Gastrocnemius medialis (tissue), 4 donors: ENCODE measurements at places on chromosomes 4 and X. TPM values are rescaled to one million over a fixed set of nuclear protein-coding genes. Genes with fewer than 3 reads are reported as not detected.
A peak's percentile ranks its signal among the peaks of the same experiment; 100 is the strongest.

The ADH6 gene
- not detected for total RNA-seq

The NKX3-2 gene
- total RNA-seq: not detected

GRCh38 chrX:133706890-133707289 lies 278.5 kb downstream of the GPC3 start:
- no peak for DNase-seq

The TCP11X2 gene
- total RNA-seq: not detected

The MAGEE1 gene
- total RNA-seq: 0.65 TPM

The SPANXN4 gene
- total RNA-seq: not detected

The TKTL2 gene
- not detected for total RNA-seq

DNA sequence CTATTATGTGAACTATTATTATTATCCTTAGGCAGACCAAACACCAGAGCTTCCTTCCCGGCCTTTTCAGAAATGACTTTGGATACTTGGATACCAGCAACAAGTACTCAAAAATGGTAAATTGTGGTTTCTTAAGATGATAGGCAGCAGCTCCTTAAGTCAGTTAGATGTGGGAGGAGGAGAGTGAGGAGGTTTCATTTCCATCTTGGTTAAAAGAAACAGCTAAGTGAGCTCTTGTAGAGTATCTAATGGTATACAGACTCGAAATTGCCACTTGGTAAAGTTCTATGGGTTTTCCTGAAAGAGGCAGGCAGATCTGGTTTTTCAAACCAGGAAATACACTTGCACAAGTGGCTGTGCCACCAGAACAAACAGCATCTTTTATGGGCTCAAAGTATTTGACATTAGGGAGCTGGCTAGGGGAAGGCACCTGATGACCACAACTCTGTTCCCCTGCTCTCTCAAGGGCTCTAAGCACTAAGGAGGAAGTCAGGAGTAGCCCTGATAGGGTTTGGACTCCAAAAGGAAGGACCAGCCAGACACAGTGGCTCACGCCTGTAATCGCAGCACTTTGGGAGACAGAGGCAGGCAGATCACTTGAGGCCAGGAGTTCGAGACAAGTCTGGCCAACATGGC lies 130.9 kb downstream of the TMEM164 start:
- DNase-seq: no peak

The SSX2 gene
- not detected for total RNA-seq

DNA sequence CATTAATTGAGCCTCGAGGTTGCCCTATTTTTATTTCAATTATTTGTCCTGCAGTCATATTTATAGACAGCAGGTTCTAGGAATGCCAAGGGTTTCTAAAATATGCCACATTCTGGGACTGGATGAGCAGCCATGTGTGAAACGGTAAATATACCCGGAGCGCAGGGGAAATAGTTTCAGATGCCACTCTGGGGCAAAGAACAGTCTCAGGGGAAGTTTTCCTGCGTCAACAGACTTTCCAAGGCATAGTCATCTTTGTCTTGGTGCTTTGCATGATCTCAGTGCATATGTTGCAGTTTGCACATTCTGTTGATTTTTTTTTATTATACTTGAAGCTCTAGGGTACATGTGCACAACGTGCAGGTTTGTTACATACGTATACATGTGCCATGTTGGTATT lies 71.0 kb downstream of the GPAT3 start:
- no peak for DNase-seq

DNA sequence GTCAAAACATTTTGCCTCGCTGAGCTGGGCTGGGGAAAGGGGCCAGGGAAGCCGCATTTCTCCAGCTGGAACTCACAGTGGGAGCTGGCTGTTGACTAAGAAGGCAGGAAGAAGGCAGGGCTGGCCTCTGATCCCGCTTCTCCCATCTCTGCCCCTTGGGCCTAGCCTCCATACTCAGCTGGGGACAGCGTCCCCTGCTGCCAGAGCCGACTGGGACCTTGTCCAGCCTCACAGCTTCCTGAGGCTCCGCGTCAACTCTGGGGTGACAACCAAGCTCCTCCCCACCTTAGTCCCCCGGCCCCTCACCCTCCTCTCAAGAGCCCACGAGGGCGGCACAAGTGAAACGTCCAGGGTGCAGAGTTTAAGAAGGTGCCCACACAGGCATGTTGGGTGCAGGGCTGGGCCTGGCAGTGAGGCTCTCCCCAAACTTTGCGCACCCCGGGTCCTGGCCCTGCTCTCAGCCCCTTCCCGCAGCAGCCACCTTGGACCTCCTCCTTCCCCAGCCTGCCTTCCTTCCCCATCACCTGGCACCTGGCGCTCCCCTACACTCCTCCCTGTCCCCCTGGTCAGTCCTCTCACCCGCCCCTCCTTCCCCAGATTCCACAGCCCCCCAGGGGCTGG lies 100.8 kb downstream of the PSAPL1 start:
- no peak for DNase-seq

DNA sequence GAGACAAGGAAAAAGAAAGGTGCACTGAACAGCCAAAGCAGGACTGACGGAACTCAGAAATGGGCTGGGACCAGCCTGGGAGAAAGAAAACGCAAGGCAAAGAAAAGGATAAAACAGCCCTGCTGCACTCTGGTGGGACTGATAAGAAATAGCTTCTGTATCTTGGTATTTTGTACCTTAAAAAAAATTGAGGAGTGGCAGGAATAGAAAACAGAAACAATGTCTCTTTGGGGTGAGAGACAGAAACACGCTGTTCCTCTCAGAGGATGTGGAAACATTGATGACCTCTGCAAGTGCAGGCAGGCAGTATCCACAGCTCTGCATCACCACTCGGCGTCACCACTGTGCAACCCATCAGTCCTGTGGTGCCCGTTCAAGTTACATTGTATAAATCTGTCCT lies 152.5 kb upstream of the SPRY1 start:
- peak; percentile 63 for DNase-seq

The UNC5C gene
- total RNA-seq: 0.33 TPM

DNA sequence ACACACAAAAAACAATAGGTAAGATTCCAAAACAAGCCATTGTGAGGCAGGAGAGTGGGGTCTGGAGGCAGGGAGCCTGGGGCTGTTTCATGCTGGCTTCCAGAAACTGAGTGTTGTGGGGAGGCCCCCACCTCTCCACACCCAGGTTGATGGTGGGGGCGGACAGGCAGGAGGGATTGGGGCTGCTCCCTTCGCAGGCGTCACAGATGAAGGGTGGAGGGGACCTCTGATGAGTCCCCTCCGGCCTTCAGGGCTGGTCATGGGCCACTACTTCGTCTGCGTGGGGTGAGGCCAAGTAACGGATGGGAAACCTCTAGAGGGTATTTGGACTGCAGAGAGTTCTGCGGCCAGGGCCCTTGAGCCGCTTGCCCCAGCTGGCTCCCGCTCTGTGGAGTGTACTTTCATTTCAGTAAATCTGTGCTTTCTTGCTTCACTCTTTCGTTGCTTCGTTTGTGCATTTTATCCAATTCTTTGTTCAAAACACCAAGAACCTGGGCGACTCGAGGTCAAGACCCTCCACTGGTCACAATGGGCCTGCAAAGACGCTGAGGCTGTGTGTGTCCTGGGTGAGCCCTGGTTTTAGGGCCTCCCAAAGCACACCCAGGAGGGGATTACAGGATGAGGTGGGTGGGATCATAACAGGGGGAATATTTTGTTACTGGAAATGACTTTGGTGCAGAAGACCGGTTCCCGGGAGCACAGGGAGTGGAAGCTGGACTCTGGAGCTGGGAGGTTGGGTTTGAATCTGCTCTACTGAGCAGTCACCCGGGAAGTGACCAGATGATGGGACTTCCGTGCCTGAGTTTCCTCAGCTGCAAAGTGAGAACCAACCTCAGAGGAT lies 83.7 kb upstream of the ADRA2C start:
- DNase-seq: no peak

The MAGEA3 gene
- total RNA-seq: not detected
